ENCODE measurements at places on chromosomes 6 and 20. TPM values are rescaled to one million over a fixed set of nuclear protein-coding genes. Genes with fewer than 3 reads are reported as not detected.

GRCh38 chr6:71107911-71108420 is 151.1 kb upstream of the B3GAT2 start:
- no peak for DNase-seq

- no peak for DNase-seq
Observed at GRCh38 chr6:24454452-24454851, 34.9 kb downstream of the GPLD1 start.

Gene FOXQ1
- total RNA-seq: not detected

Gene ASIP
- total RNA-seq: not detected

Gene ECT2L
- not detected for total RNA-seq

Gene OVOL2
- total RNA-seq: not detected

All from T-helper 17 cell (primary cell).